Mucosa of gallbladder (tissue), 1 donor: ENCODE measurements at places on chromosomes 16 and 17. TPM values are rescaled to one million over a fixed set of nuclear protein-coding genes. Genes with fewer than 3 reads are reported as not detected.

Gene MPV17L
- total RNA-seq, result 10.1 TPM

GRCh38 chr17:80846932-80847331 is 144.7 kb upstream of the CHMP6 start:
- no peak for DNase-seq

GRCh38 chr16:73232555-73233328 is 184.8 kb upstream of the ZFHX3 start:
- peak; percentile 75 for DNase-seq

Gene NOS2
- 0.12 TPM for total RNA-seq

GRCh38 chr16:12511308-12511707 is 292.4 kb downstream of the CPPED1 start:
- no peak for DNase-seq

Gene CD300E
- total RNA-seq, result 0.35 TPM

Gene TMEM100
- total RNA-seq, result 18.2 TPM

GRCh38 chr17:21286066-21286770 is 1.7 kb downstream of the MAP2K3 start:
- DNase-seq, result peak; percentile 89

Gene PRAC1
- not detected for total RNA-seq

DNA sequence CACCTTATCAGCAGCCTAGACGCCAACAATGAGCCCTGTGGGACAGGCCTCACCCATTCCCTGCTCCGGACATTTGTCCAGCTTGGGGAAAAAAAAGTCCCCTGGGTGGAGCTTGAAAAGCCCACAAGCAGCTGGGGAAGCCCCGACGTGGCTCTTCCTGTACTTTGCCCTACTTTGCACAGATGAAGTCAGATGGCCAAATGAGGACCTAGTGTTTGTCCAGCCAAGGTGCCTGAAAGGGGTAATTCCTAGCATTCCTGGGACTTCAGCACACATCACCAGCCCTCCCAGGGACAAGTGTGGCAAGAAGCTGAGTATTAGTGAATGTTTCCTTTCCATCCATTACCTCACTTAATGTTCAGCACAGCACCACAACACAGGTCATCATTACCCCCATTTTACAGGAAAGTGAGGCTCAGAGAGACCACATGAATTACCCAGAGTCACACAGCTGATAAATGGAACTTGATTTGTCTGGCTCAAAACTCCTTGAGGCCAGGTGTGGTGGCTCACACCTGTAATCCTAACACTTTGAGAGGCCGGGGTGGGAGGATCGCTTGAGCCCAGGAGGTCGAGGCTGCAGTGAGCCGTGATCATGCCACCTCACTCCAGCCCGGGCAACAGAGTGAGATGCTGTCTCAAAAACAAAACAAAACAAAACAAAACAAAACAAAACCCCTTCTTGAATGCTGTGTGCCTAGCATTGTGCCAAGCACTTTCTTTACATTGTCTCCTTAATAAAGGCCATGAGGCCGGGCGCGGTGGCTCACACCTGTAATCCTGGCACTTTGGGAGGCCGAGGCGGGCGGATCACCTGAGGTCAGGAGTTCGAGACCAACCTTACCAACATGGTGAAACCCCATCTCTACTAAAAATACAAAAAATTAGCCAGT is 19.9 kb upstream of the PLLP start:
- DNase-seq, result peak; percentile 90

GRCh38 chr17:45265821-45266220 is 3.9 kb upstream of the SPATA32 start:
- DNase-seq, result no peak

DNA sequence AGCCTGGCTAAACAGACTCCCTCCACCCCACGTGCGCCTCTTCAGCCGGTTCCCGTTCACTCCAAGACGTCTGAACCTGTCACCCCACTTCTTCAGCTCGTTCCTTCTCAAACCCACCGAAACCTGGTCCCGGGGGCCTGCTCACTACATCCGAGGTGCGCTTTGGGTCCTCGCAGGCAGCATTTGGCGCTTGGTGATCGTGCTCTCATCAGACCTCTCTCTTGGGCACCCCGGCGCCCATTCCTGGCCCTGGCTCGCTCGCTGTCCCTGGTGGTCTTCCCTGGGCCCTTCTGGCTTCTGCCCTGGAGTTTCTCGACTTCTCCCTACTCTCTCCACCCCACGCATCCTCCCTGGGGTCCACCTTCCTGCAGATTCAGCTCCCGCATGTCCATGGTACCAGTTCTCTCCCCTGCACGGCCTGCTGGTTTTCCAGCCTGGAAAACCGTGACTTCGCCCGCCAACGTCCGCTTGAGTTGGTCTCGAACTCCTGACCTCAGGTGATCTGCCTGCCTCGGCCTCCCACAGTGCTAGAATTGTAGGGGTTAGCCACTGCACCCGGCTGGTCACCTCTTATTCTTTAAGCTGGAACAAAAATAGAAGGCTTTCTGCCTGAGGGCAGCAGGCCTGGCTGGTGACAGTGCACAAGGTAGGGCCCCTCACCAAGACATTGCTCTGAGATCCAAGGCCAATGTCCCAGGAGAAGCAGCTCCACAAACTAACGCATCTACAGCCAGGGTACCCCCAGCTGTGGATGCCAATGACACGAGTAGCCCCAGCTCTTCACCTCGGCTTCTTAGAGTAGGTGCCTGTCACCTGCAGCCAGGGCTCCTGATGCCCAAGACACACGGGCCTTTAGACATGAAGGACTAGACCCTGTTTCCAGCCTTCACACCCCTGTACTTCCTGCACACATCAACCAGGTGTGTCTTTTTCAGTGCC is 1.1 kb upstream of the MEAK7 start:
- DNase-seq, result no peak

Gene PTGES3L
- total RNA-seq, result 4.7 TPM

- no peak for DNase-seq
These were observed 6.2 kb upstream of the MEOX1 start for GRCh38 chr17:43667947-43668348.

- DNase-seq, result no peak
These were observed 3.1 kb downstream of the SLC5A2 start for GRCh38 chr16:31486045-31486444.

- DNase-seq, result no peak
These were observed 1.9 kb downstream of the GLIS2 start for GRCh38 chr16:4317532-4318450.

Gene CLTC
- 246 TPM for total RNA-seq

Gene TP53TG3D
- total RNA-seq, result 0.63 TPM

DNA sequence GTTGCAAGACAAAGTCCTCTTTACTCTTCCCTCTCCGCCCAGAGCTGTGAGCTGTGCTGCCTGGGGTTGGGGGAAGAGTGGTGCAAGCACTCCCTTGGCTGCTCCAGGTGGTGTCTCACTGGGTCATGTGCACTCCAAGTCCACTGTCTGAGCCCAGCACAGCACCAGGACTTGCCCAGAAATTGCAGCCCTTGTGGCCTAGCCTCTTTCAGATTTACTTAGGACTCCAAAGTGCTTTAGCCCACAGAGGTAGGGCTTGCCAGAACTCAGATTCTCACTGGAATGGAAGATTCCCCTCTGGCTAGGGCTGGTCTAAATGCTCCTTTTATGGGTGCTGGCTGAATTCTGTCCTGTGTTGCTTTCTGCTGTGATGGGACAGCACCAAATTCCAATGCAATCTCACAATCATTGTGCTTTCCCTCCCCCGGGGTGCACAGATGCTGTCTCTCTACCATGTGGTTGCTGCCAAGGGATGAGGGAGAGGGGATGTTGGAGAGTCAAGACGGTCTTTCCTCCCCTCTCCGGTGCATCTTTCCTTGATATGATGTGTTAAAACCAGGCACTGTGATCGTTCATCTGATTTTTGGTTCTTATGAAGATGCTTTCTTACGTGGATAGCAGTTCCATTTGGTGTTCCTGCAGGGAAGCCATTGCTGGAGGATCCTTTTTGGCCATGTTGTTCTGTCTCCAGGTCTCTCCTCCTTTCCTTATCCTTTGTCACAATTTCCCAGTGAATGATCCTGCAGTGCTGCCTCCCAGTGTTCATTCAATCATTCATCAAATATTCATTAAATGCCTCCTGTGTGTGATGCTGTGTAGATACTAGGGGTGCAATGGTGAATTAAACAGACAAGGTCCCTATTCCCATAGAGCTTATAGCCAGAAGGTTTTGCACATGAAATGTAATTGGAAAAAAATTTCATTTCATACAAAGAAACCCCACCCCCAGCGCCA is 216.3 kb downstream of the SPECC1 start:
- DNase-seq, result no peak

GRCh38 chr16:86044241-86044671 is 145.3 kb downstream of the IRF8 start:
- peak; percentile 21 for DNase-seq

DNA sequence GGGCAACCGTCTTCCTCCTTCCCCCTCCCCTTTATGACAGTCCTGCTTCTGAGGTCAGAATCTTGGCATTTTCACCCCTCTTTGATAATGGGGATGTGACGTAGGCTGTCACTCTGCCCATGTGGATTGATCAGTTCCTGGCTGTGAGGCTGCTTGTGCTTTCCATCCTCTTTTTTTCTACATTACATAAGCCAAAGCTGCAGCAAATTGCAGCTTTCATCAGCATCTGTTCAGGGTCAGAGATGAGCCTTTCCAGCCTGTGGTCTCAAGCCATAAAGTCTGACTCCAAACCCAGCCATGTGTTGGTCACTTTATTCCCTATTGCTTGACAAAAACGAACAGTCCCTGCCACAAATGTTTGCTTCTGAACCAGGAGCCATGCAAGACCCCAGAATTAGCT is 535.1 kb downstream of the CDH11 start:
- peak; percentile 22 for DNase-seq

DNA sequence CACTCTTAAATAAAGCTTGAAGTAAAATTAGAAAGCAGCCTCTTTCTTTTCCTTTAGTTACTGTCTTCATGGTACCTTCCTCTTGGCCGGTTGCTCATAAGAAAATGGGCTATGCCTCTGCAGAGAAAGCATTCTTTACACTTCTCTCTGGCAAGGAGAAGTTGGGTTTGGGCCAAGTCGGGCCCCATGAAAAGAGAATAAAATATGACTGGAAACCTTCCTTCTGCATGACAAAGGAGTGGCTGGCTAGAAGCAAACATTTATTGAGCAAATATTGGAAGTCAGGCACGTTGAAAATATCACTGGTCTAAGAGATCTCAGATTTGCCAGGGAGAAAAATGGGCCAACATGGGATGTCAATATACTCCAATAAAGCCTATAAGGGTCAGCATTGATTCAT is 126.1 kb downstream of the CA10 start:
- DNase-seq, result no peak

DNA sequence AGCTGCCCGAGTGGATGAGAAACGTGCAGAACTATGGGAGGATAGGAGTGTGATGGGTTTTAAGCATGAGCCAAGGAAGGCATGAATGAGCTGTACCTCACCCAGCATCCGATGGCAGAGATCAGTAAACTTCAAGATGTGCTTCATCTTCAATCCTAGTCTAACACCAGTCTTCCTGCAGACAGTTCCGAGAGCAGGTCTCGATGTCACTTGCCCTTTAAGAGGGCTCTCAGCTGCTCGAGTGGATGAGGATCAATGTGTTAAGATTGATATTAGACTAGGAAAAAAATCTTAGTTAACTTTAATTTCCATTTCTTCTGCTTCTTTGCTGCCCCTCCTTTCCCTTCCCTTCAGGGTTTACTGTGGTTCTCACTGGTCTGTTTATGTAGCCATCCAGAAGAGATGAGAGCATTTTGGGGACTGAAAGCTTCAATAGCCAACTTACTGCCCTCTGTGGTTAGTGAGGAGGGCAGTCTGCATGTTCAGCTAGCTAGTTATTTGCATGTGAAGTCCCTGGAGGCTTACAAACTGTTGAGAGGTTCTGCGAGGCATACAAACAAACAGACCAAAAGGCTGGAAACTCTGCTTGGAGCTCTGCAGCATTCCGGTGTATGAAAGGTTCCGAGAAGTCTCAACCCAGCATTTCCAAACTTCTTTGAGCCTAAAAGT is 15.3 kb downstream of the KLHL36 start:
- no peak for DNase-seq

- DNase-seq, result no peak
These were observed 5.2 kb downstream of the KCNG4 start for GRCh38 chr16:84234321-84235241.

DNA sequence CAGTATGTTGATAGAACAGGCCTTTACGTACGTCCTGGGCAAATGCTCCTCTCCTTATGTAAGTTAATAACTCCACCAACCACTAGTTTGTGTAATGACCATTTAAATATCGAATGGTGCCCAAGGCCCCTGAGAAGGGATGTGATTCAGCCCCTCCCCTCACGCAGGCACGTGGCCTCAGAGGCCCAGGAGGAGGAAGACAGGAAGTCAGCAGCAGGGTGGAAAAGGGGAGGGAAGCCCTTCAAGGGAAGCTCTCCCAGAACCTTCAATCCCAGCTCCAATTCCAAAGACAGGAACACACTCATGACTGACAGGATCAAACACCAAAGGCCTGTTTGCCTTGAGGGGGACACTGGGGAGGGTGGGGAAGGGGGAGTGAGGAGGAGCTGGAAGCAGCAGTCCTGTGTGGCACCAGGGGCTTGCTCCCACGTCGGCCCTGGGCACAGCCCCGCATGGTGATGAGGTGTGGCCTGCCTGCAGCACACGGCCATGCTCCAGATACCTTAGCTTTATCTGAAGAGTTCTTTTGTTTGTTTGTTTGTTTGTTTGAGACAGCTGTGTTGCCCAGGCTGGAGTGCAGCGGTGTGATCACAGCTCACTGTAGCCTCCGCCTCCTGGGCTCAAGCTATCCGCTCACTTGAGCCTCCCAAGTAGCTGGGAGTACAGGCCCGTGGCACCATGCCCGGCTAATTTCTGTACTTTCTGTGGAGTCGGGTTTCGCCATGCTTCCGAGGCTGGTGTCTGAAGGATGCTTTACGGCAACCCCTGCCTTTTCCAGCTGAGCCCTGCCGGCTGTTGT is 105.0 kb downstream of the ZNF778 start:
- no peak for DNase-seq

Gene C17orf50
- total RNA-seq, result not detected

Gene SMIM36
- not detected for total RNA-seq

DNA sequence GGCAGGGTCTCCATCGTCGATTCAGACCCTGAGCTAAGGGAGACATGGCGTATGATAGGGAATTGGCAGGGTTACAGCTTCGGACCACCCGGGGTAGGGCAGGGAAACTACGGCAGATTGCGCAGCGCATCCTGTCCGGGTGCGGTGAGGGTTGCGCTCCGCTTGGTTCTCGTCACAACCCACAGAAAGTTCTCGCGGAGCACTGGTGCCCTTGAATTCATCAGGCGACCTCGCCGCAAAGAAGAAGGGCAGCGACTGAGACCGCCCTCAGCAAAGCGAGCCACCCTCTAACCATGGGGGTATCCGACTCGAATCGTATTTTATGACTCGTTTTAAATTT is 1.2 kb downstream of the HS3ST3B1 start:
- DNase-seq, result no peak

DNA sequence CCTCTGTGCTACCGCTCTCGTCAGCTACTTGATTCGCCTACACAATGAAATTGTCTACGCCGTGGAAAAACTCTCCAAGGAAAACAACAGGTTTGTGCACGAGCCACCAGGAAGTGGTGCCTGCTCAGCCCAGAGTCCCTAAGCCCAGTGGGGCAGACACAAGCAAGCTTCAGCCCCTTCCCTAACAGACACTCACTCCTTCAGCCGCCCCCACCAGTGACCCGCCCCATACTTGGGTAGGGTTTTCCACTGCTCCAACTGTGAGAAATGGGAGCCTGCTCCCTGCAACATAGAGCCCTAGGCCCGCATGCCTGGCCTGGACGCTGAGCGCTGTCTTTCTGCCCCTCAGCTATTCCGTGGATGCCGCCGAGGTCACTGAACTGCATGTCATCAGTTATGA is 28.6 kb upstream of the ENDOV start:
- no peak for DNase-seq

Gene ETV4
- 47.6 TPM for total RNA-seq
